Mucosa of gallbladder (tissue), 1 donor: ENCODE measurements at places on chromosomes 1 and 21. TPM values are rescaled to one million over a fixed set of nuclear protein-coding genes. Genes with fewer than 3 reads are reported as not detected.

SLAMF9 gene
- not detected for total RNA-seq

ETNK2 gene
- total RNA-seq = 5.3 TPM

FOXD2 gene
- total RNA-seq = 0.26 TPM

PRDM16 gene
- total RNA-seq = 29.3 TPM

AKNAD1 gene
- 0.37 TPM for total RNA-seq

RYR2 gene
- total RNA-seq = 7.5 TPM

TMEM269 gene
- 0.06 TPM for total RNA-seq

FCRLA gene
- total RNA-seq = 0.26 TPM

USP33 gene
- 61.1 TPM for total RNA-seq

IL22RA1 gene
- total RNA-seq = 11.6 TPM

TTC24 gene
- 0.60 TPM for total RNA-seq

DBT gene
- 17.0 TPM for total RNA-seq

RNF186 gene
- 0.32 TPM for total RNA-seq

CLCA1 gene
- total RNA-seq = 0.37 TPM
